Hematopoietic multipotent progenitor cell (in vitro differentiated cells): ENCODE measurements at places on chromosomes 13 and 19. TPM values are rescaled to one million over a fixed set of nuclear protein-coding genes. Genes with fewer than 3 reads are reported as not detected.

Gene CYP4F2
- total RNA-seq, result 1.3 TPM

Gene ZBTB32
- total RNA-seq, result under 0.01 TPM

Gene HIPK4
- total RNA-seq, result 0.27 TPM

Gene ERVV-1
- total RNA-seq, result under 0.01 TPM

Gene PTH2
- not detected for total RNA-seq

Gene CGB8
- not detected for total RNA-seq

Gene DCLK1
- under 0.01 TPM for total RNA-seq

Gene PCDH20
- total RNA-seq, result under 0.01 TPM

Gene ZNF560
- not detected for total RNA-seq

Gene LILRB4
- 0.81 TPM for total RNA-seq

Gene WDR88
- not detected for total RNA-seq

Gene KLHL1
- not detected for total RNA-seq

Gene SBSN
- not detected for total RNA-seq

Gene KLF5
- total RNA-seq, result 6.7 TPM

Gene MCEMP1
- total RNA-seq, result 0.27 TPM

Gene USHBP1
- 0.27 TPM for total RNA-seq

Gene SMIM17
- 0.27 TPM for total RNA-seq

Gene CIRBP
- 220 TPM for total RNA-seq

Gene DLL3
- 0.27 TPM for total RNA-seq

Gene CEACAM16
- not detected for total RNA-seq

Gene ATP4A
- total RNA-seq, result not detected

Gene PTGIR
- total RNA-seq, result 4.3 TPM

Gene HSH2D
- 160 TPM for total RNA-seq

Gene ZNF83
- total RNA-seq, result 28.8 TPM

Gene CYP2S1
- 3.0 TPM for total RNA-seq

Gene KLK6
- total RNA-seq, result not detected

Gene ZNF426
- 15.3 TPM for total RNA-seq

Gene CEACAM4
- total RNA-seq, result 12.7 TPM

Gene ZSCAN1
- total RNA-seq, result 0.81 TPM
